ENCODE measurements at places on chromosomes 1 and 21.

DNA sequence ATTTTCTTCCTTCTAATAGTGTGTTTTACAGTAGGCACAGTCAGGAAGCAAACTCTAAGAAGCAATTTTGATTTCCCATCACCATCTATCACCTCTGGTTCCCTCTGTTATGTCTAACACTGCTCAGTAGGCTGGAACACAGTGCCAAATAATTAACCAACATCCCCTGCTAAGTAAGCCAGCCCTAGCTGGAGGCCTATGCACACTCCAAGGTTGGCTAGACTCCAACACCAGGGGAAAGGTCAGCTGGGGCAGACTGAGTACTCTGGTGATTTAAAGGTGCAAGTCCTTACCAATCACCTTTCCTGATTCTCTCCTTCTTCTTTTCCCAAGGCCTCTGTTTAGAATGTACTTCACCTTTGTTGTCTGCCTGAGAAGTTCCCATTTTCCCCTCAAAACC lies 46.5 kb upstream of the BEND5 start:
- DNase-seq: no peak

DNA sequence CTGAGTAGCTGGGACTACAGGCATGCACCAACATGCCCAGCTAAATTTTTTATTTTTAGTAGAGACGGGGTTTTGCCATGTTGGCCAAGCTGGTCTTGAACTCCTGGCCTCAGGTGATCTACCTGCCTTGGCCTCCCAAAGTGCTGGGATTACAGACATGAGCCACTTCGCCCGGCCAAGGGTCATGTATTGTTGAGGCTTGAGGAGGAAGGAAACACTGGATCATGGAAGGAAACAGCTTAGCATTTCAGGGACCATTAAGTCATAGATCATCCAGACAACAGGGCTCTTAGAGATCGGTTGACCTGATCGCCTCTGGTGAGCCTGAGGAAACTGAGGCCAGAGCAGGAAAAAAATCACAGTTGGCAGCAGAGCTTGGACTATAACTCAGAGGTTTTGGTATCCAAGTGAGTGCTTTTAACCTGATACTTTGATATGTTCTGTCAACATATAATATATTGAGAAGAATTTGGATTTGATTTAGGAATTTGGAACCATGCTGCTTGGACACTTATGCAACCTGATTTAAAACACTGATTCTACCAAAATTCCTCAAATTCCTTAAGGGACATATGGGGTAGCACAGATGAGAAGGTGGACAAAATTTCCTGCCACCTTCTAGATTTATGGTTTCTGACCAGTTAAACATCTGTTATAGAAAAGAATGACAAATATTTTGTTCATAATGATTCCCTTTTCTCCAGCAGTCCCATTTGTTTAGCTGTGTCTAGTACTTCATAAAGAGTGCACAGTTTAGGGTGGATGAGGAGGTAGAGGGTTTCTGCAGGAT lies 13.1 kb upstream of the BMP8A start:
- DNase-seq: no peak

GRCh38 chr1:183842795-183843144 lies 37.9 kb downstream of the RGL1 start:
- DNase-seq: no peak

GRCh38 chr1:45979074-45979777 lies 153.2 kb downstream of the PIK3R3 start:
- DNase-seq: no peak

DNA sequence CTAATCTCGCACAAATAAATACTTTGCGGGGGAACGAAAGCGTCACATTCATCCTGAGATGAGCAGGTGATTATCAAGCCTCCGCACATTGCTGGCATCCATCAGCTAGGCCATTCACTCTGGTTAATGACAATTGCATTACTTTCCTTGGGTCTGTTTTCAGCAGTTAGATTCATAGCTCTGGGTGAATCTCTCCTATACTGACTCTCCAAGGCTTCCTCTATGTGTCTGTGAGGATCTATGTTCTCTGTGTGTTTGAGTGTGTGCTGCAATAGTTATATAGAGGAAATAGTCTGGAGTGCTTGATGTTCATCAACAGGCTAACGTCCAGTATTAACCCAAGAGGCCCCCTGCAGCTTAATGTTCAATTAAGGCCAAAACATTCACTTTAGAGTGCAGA lies 133.0 kb upstream of the CTTNBP2NL start:
- DNase-seq: no peak

- DNase-seq: no peak
Observed at GRCh38 chr1:167955915-167956314, 19.0 kb upstream of the MPC2 start.

- DNase-seq: no peak
Observed at GRCh38 chr1:151134396-151134795, 12.0 kb downstream of the SEMA6C start.

DNA sequence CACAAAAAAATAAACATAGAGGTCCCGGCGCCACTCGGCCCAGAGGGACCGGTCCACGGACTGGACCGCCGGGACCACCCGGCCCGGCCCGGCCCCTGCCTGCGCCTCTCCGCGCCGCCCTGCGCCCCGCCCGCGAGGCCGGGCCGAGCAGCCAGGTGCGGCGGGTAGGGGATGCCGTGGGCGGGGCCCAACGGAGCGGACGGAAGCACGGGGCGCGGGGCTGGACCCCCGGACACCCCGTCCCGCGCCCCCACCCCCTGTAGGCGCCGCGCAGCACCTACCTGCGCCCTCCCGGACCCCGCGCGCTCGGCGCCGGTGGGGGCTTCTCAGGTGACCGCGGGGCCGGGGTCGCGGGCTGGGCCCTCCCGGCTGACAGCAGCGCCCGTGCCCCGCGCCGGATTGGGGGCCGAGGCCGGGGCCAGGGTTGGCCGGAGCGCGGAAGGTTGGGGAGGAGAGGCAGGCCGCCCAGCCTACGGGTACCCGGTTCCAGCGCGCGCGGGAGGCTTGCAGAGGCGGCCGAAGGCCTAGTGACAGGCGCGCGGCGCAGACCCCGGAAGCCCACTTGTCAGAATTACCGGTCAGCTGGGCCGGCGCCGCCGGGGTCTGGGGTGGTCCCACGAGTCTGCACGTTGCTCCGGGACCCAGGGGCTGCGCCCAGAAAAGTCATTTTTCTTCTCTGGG lies 351.9 kb upstream of the CAMK1G start:
- DNase-seq: no peak

GRCh38 chr1:1358433-1359271 lies at the start of gene MXRA8:
TSS of gene MXRA8 (minus strand) at chr1:1358555. CDS start at chr1:1358504, 51 bp downstream.
- no peak for DNase-seq

DNA sequence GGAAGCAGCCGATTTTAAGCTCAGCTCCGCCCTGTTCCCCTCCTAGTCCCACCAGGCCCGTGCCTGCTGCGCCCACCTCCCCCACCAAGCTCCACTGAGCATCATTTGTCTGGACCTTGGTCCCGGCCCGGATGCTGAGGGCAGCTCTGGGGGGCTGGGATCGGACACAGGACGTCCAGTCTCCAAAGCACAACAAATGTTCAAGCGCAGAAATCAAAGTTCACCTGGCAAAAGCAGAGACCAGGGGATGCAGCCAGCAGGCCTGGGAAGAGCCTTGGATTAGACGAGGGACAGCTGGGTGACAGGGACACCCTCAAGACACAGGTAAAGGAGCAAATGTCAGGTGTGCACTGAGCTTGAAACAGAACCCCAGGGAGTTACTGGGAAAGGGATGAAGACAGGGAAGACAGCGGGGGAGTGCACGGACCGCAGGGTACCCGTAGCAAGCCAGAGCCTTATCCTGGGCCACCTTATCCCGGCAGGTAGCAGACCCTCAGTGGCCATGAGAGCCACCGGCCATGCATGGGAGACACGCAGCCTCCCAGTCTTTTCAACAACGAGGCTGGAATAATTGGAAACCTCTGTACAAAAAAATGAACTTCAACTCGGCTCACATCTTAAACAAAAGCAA lies 22.2 kb upstream of the TMEM52 start:
- DNase-seq: no peak

DNA sequence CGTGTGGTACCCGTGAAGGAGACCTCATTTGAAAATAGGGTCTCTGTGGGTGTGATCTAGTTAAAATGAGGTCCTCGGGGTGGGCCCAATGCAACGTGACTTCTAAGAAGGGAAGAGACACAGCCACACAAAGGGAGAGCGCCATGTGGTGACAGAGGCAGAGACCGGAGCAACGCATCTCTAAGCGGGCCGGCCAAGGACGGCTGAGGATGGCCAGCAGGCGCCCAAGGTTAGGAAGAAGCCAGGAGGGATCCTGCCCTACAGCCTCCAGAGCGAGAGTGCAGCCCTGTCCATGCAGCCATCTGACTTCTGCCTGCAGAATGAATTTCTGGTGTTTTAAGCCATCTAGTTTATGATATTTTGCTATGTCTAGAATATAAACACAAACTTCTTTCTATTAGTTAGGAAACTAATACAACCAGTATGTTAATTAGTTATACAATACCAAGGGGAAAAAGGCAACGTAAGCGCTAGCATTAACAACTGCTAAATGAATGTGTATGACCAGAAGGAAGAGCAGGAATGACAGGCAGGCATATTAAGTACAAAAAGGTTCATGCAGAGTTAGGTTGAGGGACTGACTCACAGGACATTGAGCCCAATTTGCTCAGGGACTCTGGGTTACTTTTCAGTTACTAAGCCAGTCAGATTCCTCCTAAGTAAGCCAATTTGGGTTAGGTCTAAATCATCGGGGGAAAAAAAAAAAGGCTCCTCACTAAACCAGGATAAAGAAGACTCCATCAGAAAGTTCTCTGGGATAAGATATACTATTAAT lies 4.1 kb downstream of the CEP104 start:
- no peak for DNase-seq

GRCh38 chr1:66048011-66048410 lies 255.3 kb downstream of the PDE4B start:
- no peak for DNase-seq

DNA sequence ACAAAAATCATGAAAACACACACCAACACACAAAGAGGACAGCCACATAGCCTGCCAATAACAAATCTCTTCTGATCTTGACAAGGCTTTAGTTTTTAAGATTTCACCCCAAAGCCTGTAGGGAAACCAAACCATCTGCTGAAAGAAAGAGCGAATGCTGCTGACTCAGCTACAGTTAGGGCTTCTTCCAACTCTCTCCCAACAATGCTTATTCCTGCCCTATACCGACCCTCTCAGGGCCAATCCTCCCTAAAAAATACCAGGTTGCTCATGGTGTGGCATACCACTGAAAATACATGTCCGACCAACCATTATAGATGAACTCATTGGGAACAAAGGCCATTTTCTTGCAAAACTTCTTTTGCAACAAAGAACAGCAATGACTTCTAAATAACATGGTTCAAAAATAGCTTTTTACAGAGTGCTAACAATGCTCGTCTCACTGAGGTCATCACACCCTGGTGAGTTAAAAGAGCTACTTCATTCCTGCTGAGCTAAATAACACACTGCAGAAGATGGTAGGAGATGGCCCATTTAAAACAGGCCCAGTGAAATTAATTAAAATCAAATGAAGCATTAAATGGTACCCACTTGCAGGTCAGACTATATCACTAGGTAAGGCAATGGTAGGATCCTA lies 86.1 kb downstream of the KIAA0319L start:
- DNase-seq: no peak

DNA sequence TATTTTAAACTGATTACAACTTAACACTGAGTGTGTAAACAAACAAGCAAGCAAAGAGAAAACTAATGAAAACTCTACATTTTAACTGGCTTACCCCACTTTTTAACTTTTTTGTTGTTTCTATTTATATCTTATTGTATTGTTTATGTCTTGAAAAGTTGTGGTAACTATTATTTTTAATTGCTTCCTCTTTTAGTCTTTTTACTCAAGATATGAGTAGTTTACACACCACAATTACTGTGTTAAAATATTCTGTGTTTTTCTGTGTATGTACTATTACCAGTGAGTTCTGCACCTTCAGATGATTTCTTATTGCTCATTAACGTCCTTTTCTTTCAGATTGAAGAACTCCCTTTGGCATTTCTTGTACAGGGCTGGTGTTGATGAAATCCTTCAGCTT lies 4.7 kb upstream of the HHAT start:
- no peak for DNase-seq

GRCh38 chr1:119327450-119328155 lies 41.0 kb upstream of the HAO2 start:
- no peak for DNase-seq

Measured in KBM-7 (cell line).